ENCODE measurements at places on chromosomes 3 and 15.

DNA sequence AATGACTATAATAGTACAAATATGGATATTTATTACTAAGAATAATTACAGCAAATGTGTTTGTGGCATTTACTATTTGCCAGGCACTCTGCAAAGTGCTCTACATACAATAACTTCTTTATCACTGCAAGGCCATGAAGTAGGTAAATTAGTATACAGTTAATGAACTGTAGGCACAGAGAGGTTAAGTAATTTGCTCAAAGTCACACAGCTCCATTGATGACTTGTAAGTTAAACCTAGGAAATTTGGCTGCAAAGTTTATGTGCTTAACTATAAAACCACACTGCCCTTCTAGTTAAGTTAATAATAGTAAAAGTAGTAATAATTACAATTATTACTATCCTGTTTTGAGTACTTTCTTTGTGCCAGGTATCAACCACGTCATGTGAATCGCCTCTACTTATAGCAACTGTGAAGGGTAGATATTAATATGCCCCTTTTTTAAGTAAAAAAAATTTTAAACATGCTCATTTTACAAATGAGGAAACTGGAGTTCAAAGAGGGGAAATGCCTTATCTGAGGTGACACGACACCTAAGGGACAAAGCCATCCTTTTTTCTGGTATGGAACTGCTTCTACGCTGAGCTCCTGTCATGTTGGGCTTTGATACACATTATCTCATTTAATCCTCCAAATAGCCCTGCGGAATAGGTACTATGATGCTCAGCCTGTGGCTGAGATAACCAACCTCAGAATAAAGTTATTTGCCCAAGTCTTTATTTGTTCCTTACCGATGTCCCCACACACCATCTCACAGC lies 8.5 kb downstream of the BHLHE40 start:
- DNase-seq = no peak

DNA sequence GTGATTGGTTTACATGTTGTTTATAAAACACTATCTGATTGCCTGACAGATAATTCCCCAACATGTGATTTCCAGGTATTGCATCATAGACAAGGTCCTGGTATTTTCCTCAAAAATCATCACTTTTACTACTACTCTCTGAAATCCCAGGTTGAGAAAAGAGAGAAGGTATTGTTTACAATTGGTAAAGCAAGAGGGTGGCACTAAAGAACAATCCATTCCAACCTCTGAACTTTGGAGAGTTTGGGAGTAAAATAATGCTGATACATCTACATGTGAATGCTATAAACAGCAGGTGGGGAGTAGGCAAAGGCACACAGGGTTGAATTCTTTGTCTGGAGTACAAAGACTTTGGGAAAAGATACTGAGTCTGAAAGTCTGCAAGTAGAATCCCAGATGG lies 134.2 kb downstream of the WDR72 start:
- DNase-seq = no peak

GRCh38 chr3:34884007-34884406 lies 755.3 kb upstream of the ARPP21 start:
- no peak for DNase-seq

DNA sequence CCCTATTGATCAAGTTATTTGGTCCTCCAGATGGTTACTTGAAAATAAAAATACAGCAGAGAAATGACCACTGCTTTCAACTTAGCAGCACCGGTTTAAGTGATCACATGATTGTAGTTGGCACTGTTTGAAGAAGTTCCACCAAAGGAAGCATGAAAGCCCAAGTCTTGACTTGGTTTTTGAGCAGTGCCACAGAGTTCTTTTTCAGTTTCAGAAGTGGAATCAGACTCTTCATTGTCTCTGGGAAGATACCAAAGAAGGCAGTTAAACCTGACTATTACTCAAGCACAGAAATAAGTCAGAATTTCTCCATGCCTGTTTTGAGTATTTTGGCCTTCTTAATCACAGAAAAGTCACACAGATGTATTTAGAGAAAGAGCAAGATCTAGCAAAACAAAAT lies 66.7 kb downstream of the BBX start:
- no peak for DNase-seq

GRCh38 chr3:42090973-42091731 lies at the start of gene TRAK1:
TRAK1 (plus strand) TSS chr3:42091357; CDS start chr3:42091470, 113 bp downstream.
- DNase-seq = no peak

GRCh38 chr3:22399566-22399965 lies 648.6 kb upstream of the ZNF385D start:
- DNase-seq = no peak

- no peak for DNase-seq
Measured at GRCh38 chr15:72824112-72824511, 40.6 kb upstream of the ADPGK start.

GRCh38 chr3:18872466-18872865 lies 275.8 kb upstream of the KCNH8 start:
- no peak for DNase-seq

- DNase-seq = no peak
Measured at GRCh38 chr3:37283011-37283410, 108.6 kb upstream of the LRRFIP2 start.

GRCh38 chr3:105802118-105802706 lies 66.6 kb downstream of the CBLB start:
- no peak for DNase-seq

DNA sequence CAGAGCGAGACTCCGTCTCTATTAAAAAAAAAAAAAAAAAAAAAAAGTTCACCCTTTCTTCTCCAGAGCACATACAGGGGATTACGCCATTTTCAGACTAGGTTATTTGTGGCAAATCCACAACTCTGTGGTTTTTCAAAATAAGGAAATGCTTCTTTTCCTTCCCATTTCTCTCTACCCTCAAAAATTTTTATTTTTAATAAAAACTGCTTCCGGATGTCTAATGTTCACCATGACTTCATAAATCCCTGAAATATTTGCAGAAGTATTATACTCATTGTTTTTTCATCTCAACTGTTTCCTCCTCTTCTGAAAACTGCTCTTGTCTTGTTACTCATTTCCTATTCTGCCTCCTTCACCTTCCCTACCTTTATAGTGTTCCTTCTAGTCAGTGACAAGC lies 45.0 kb upstream of the SLC12A8 start:
- no peak for DNase-seq

DNA sequence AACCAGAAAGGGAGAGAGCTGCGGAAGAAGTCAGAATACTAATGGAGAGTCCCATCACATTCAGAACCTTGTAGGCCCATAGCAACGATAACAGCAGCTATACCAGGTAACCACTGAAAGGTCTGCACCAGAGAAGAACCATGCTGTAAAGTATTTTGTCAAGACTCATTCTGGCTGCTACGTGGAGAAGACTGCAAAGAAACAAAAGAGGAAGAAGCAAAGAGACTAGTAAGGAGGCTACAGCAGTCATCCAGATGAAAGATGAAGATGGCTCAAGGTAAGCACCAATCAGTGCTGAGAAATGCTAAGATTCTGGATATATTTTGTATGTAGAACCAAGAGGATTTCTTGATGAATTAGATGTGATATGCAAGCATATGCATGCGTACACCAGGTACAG lies 39.6 kb downstream of the ACAP2 start:
- no peak for DNase-seq

DNA sequence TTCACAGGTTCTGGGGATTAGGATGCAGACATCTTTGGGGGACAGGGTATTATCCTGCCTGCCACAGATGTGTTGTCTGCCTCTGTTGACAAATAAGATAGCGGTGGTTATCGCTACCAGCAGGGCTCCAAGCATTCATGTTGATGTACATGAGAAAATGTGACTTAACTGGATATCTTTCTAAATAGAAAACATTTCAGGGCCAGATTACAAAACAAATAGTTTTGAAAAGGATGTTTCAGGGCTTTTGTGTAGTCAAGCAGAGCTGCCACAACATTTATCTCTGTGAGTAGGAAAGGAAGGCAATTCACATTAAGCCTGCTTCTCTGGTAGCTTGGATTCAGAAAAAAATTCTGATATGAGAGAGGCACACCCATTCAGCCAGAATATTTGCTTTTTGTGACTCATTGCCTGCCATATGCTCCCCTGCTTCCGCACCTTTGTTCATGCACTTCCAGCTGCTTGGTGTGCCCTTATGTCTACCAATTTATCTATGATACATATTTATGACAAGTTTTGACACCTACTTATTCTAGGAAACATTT lies 22.8 kb downstream of the PLS1 start:
- DNase-seq = no peak

DNA sequence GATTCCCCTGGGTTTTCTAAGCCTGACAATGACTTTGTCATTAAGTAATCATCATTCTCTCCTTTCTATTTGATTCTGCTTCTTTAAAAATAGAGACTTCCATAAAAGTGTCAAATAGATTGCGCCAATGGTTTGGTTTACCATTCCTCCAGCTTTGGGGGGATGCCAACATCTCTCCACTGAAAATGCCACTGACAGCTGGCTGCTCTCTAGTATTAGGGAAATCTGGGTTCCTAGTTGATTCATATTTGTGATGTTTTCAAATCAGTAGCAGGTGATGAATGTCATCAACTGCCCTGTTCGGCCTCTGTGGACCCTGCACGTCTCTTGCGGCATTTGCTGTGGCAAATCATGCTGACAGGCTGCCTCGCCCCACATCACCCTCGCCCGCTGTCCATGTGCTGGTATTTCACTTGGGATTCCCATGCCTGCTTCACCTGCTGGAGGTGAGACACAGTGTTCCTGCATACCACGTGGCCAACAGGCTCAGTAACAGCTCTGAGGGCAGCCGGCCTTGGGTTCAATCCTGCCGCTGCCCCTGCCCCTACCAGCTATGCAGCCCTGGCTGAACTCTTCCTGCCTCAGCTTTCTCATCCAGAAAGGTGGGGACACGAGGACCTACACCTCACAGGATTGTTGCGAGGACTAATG lies 28.1 kb downstream of the ZXDC start:
- no peak for DNase-seq

- DNase-seq = peak; percentile 87
Measured at GRCh38 chr15:50003786-50004334, 115.2 kb downstream of the ATP8B4 start.
